ENCODE measurements at places on chromosomes 11 and 22.

- DNase-seq: no peak
These were observed 231.4 kb downstream of the LARGE1 start for GRCh38 chr22:33688903-33689302.

DNA sequence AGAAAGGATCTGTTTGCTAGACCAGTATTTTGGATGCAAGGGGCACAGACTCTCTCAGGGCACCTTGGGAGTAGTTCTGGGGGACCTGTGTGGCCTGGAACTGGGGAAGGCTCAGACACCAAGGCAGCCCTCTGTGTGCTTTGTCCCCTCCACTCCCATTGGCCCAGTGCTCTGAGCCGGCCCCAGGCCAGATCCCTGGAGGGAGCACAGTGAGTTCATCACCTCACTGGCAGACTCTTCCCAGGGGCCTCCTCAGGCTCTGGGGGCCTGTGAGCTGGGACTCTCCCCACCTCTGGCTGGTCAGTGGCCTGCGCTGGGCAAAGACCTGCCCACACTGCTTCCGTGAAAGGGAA lies 51.7 kb downstream of the CHRDL2 start:
- no peak for DNase-seq

DNA sequence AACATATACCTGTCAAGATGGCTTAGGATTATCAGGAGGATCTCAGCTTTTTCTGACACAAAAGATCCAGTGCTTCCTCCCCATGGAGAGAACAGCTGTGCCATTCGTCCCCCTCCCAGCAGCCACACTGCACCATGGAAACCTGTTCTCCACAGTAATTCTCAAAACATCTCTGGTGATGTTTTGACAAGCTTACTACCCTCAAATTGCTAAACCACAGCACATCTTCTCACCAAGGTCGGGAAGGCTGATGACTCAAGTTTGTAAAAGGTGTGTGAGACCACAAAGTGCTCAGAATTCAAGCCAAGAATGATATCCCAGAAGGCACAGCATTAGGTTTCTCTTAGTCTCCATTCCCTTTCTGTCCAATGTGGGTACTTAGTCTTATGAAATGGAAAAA lies 3.9 kb upstream of the RAB38 start:
- peak; percentile 82 for DNase-seq

DNA sequence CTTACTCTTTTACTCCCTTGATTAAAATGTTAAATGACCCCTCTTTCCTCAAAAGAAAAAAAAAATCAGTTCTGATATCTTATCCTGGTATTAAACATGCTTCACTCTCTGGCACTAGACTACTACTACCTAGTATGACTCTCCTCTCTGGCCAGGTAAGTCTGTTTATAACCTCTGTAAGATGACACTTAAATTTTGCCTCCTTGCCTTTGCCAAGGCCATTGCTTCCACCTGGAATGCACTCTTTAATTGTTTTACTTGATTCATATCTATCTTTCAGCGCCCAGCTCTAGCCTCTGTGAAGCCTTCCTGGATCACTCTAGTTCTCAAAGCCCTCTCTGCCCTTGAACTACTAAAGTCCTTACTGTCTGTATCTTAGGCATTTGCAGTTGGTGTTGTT lies 170.4 kb downstream of the ETS1 start:
- DNase-seq: no peak

GRCh38 chr11:105073456-105074165 lies 28.5 kb upstream of the CARD16 start:
- no peak for DNase-seq

DNA sequence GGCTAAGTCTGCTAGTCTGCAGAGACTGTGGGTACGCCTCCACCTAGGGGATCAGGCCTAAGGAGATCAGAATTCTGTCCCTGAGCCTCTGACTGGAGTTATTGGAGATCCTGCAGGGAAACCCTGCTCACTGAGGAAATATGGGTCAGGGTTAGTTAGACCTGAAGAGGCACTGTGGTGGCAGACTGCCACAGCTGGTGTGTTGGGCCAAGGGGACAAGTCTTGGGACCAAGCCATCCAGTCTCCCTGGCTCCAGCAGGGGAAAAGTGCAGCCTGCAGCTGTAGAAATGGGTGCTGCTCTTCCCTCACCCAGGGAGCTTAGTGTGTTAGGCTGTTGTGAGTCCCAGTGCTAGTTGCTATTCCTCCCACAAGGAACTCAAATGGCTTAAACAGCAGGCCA lies 334.8 kb upstream of the LARGE1 start:
- DNase-seq: no peak

DNA sequence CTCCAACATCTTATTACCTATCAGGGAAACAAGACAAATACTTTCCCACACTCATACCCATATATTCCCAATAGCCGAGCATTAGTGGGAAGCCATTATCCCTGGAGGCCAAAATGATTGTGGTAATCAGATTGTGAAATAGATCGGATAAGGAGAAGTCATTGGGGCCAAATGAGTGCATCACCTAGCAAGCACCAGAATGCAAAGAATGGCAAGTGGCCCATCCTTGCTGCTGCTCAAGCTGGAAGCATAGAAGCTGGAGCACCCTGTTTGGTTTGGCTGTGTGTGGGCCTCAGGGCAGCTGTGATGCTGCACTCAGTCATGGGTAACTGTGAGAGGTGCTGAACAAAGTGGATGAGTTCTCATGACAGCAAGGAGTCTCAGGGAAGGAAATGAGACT lies 18.7 kb upstream of the DBX1 start:
- no peak for DNase-seq

DNA sequence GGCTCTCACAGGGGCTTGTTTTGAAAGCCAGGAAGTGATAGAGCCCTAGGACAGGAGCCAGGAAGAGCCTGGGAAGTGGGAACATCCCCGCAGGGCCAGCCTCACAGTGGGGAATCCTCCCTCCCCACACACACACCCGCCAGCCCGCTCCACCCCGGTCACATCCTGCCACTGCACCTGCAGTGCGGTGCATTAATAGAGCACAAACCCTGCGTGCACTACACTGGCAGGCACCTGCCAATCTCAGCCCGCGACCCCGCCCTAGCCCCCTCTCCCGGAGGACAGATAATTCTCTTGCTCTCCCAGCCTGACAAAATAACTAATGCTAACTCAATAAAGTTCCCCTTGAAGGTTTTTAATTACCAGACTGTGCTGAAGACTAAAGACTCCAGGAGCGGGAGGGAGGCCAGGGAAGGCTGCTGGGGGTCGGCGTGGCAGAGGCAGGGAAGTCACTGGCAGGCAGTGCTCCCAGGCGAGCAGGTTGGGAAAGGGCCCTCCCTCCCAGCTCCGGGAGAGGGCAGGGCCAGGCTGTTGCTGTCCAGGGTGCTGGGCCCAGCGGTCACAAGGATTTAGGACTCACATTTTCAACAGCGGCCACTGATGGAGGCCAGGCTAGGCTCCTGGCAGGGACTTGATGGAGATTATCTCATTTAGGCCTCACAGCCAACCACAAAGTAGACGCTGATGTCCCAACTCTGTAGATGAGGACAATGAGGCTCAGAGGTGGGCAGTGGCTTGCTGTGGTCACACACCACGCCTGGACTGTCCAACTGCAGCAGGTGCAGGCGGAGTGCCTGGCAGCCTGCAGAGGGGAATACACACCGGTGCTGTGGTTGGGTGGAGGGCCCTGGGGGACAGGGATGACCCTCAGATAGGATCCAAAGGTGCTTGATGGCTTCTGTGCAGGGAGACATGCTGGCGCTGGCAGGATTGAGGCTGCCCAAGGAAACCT lies 23.9 kb upstream of the TCF20 start:
- DNase-seq: peak; percentile 74

DNA sequence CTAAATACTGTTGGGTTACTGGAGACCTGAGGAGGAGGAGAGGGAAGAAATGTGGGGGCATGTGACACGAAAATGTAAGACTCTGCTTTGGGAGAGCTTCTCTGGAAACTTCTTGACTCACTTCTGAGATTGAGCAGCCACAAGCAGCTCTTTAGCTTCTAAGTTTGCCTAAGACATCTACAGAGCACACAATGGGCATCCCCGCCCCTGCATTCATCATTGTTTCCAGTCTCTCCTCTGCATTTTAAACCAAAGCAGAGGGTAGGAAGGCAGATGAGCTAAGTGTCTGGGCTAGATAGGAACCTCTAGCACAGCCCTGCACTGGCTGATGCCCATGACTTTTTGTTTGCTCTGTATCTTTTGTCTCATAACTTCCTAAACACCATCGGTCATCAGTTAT lies 2.1 kb upstream of the OR52D1 start:
- DNase-seq: no peak

DNA sequence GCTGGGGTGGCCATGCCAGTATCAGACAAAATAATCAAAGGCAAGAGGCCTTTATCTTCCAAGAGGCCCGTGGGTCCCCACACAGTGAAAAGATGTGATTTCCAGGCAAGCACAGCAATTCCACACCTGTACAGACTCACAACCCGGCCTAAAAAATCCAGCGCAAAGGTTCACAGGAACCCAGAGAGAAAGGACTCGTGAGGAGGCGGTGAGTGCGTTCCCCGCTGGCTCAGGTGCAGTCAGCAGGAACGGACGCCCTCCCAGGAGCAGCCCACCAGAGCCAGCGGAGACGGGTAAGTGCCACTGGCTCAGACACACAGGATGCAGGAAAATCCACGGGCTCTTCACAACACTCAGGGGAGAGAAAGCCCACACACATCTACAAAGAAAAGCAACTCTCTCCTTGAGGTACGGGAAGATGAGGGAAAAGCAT lies 4.4 kb downstream of the TOLLIP start:
- peak; percentile 52 for DNase-seq

DNA sequence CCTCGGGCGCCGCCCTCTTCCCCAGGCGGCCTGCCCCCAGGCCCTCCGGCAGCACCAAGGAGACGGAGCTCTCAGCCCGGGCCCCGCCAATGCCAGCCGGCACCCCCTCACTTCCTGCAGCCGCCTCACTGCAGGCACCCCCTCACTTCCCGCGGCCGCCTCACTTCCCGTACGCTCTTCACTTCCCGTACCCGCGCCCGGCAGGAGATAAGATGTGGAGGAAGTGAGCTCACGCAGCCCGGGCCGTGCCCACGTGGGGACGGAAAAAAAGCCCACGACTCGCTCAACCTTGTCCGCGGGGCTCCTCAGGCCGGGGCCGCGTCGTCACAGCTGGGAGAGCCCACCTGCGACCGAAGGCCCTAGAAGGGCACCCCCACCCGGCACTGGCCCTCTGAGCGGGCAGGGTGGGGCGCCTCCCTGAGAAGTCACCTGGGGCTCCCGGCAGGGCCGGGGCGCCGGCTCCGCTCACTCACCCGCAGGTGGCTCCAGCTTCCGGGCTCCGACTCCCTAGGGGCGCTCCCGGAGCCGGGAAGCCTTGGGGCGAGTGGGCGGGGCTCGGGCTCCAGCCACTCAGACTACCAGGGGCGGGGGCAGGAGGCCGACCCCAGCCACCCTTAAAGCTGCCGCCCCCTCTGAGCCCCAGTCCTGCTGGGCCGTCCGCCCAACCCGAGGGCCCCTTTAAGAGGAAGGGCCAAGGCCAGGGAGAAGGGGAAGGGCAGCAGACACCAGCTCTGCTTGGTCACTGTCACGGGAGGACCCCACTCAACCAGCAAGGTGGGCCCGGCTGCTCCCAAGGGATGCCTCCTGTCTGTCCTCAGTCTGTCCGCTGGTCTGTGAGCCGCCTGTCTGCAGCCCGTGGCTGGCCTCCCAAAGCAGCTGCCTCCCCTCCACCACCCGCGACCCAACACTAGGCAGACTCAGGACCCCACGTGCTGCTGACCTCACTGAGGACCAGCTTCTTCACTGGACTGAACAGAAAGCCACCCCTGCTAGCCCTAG lies 31.4 kb downstream of the PISD start:
- DNase-seq: peak; percentile 95

GRCh38 chr22:38299770-38300102 lies 17.5 kb downstream of the CSNK1E start:
- no peak for DNase-seq

- no peak for DNase-seq
These were observed 130.7 kb downstream of the FEZ1 start for GRCh38 chr11:125365196-125365931.

DNA sequence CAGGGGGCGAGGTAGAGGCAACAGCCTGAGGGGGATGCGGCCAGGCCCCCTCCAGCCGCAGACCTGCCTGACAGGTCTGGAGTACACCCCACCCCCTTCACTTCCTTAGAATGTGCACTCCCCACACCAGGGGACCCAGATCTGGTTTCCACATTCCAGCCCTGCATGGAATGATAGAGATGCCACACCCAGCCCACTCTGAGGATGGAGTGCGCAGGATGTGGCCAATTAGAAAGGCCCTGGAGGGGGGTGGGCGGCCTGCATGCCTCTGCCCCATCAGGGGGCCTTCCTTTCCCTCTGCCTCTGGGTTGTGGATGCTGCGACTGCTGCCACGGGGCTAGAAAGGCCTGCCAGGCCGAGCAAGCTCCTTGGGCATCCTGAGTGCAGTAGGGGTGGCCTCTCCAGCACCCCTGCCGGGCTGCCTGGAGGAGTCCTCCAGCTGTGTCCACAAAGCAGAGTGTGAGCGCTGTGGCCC lies 28.2 kb upstream of the MGAT3 start:
- DNase-seq: no peak

- DNase-seq: no peak
These were observed 22.5 kb downstream of the PARVB start for GRCh38 chr22:44046485-44047141.

GRCh38 chr11:113906038-113906437 lies 1.4 kb downstream of the HTR3B start:
- DNase-seq: no peak

GRCh38 chr22:39839204-39839603 lies 54.4 kb downstream of the ENTHD1 start:
- no peak for DNase-seq

DNA sequence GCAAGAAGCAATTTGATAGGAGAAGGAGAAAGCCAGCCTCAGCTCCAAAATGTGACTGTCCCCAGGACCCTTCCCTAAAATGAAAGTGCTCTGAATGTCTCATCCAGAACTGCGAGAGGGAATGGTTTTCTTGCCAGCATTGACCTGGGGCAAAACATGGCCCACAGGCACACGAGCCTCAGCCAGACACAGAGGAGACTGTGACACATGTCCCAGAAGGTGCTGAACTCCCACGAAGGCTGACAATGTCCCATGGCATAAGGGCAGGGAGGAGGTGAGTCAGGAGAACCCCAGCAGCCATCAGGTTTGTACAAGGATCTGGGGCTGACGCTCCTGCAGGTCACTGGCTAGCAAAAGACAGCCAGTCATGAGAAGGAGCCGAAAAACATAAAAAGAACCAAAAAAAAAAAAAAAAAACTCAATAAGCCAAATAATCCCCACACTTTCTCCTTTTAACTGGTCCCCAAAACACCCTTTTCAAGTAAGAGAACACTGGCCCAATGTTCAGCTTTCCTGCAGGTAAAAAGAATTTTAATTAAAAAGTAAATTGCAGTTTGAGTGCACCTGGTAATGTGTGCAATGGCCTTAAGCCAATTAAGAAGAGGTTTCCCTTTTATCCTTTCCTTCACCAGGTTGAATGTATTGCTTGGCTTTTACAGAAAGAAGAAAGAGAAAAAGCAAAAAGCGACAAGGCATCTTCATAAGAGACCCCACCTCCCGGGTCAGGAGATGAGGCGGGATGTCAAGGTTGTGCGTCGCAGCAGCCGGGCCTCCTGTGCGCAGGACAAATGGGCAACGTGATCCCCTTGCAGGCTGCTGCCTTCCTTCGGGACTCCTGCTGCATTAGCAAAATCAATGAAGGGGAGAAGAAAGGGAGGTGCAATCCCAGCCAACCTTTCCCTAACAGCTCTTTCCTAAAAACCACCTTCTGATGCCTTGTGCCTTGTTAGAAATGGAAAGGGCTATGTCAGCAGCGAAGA lies 43.6 kb downstream of the GALNT18 start:
- no peak for DNase-seq

Data from activated CD4-positive, alpha-beta T cell treated with anti-CD3 and anti-CD28 coated beads, Interleukin-2, amount 10 ng/mL, durations not matched to agents 24 days and 14 days (primary cell).